Globus pallidus (tissue), 1 donor: ENCODE measurements at places on chromosomes 7 and 10.

GRCh38 chr7:80524693-80525092, 12.8 kb upstream of the GNAT3 start:
- DNase-seq = no peak

GRCh38 chr7:45031829-45032228, 31.8 kb downstream of the CCM2 start:
- no peak for DNase-seq

DNA sequence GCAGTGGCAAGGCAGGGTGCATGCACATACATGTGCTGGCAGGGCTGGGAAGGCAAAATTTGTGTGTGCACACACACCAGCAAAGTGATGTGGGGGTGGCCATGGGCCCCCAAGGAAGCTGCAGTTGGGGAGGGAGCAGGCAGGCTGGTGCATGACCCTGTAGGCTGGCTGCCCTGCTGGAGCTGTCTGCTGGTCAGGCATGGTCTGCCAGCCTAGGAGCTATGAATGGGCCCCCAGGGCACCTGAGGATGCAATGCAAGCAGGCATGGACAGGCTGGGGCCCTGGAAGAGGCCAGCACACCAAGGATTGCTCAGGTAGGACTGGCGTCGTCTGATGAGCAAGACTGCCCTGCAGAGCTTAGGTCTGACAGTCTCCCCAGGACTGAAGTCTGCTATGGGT, 18.2 kb upstream of the PPP1R3A start:
- no peak for DNase-seq

DNA sequence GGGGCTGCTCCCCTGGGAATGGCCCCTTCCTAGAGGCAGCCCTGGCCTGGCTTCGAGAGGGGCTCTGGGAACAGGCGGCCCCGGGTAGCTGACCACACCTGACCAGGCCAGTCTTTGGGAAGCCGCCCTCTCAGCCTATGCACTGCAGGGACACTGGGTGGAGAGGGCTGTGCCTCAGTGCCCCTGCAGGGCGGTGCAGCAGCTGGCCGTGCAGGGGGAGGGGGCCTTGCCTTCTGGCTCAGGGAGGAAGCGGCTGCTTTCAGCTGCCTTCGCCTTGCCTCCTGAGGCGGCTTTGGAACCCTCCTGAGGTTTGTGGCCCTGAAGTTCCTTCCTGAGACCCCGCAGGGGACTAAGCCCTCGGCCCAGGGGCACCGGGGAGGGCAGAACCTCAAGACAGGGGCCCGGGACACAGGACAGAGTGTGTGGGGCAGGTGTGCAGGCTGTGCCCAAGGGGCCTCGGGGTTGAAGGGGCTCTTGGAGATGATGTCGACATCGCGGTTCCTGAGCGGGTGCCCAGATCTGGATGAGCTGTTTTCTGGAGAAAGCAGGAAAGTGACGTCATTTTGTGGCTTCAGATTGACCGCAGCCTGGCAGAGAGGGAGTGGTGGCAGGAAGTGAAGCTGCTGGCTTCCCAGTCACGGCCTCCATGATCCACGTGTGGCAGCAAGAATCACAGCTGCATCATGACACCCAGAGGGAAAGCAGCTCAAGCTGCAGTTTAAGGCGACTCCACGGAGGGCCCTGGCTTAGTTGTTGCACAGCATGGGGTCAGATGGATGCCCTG, 17.7 kb downstream of the ADAM8 start:
- peak; percentile 58 for DNase-seq

GRCh38 chr10:21525367-21526187, at the start of gene SKIDA1:
SKIDA1 (minus strand) TSS chr10:21525682; CDS start chr10:21517822, 7,860 bp downstream.
- peak; percentile 81 for DNase-seq

- DNase-seq = peak; percentile 35
Measured at GRCh38 chr10:48981310-48981907, 41.8 kb upstream of the LRRC18 start.

DNA sequence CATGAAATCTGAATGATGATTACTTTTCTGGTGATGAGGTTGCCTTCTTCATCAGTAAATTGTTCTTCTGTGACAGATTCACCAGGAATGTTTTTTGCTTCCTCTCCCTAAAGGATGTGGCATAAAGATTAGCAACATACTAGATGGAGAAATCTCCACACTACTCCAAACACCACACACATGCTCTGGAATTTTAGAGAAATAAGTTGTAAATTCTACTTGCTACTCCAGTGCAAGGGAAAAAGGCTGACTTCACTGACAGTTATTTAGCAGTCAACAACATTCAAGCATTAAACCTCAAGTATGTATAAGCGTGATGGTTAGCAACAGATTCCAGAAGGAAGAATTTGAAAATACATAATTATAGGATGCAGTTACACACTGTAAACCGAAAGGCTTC, 137.9 kb upstream of the CCDC6 start:
- no peak for DNase-seq

DNA sequence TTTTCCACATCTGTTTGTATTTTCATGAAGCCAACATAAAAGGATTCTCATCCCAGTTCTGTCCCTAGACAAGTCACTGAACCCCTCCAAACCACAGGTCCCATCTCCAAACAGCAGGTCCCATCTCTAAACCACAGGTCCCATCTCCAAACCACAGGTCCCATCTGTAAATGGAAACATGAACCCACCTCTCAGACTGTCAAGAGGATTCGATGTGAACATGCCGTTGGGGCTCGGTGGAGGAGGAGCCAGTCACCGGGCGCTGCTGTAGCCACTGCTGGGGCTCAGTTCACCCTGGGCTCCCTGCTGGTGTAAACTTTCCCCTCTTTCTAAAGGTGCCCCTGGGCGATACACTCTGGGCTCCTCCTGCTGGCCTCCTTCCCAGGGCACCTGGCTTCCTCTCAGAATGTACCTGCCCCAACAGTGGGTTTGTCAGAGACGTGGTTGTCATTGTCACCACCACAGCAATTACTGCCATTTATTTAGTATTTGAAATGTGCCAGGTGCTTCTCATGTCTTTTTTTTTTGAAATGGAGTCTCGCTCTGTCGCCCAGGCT, 13.0 kb downstream of the LHPP start:
- DNase-seq = no peak

DNA sequence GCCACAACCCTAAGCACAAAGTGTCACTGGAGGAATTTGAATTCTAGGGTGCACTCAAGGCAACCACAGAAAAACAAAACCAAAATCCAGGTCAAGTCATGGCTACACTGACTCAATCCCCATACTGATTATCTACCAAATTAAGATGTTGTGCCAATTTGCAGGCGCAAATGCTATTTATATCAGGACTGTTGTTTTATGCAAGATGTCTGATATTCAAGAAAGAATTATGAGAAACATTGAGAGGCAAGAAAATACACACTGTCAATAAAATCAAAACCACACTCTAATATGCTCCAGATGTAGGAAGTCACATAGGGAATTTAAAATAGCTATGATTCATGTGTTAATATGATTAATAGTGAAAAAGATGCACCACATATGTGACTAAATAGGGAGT, 141.3 kb upstream of the MINDY3 start:
- DNase-seq = no peak

DNA sequence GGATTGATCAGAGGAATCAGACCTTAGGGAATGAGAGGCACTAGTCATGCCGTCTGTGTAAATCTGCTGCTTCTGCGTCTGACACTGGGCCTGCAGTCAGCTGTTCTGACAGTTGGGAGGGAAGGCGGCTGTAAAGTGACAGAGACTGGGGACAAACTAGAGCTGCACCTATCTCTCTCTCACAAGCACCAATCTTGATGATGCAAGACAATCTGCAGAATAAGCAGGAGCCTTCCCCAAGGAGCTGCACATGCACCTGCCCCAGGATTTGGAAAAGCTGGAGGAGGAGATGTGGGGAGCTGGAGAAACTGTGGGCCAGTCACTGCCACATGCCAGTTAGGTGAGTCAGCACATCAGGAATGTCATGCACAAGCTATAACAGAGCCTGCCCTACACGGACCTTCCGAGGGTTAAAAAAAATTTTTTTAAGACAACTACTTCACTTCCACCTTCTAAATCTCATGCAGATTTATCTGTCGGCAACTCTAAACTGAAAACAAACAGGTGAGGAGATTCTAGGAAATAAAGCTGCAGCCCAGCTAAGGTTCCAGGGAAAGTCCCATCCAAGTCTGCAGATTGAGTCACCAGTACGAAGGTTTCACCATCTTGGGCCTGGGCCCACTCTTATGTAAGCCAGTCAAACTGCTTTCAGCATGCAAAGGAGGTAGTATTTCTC, 39.2 kb downstream of the ENO4 start:
- no peak for DNase-seq

GRCh38 chr7:40808378-40808942, 673.7 kb downstream of the SUGCT start:
- no peak for DNase-seq

DNA sequence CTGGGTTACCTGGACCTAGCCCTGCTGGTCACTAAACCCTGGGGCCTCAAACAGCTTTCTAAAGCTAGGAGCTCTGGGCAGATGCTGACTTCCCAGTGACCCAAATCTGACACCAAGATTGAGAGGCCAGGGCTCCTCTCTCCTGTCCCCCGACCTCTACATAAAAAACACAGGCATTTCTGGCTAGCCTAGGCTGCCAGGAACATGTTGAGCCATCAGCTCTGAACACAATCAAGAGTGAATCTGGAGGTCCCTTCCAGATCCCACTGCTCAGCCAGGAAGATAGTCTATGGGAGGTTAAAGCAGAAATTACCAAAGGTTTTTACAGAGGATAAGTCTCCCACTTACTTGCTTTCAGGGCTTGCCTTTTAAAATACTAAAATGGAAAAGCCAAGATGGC, 22.1 kb upstream of the PDE1C start:
- no peak for DNase-seq

- DNase-seq = no peak
Measured at GRCh38 chr7:92910976-92911375, 74.6 kb upstream of the CDK6 start.

- no peak for DNase-seq
Measured at GRCh38 chr7:18491871-18492270, 3.7 kb upstream of the HDAC9 start.

GRCh38 chr10:10053051-10053450, 964.6 kb upstream of the CELF2 start:
- no peak for DNase-seq

DNA sequence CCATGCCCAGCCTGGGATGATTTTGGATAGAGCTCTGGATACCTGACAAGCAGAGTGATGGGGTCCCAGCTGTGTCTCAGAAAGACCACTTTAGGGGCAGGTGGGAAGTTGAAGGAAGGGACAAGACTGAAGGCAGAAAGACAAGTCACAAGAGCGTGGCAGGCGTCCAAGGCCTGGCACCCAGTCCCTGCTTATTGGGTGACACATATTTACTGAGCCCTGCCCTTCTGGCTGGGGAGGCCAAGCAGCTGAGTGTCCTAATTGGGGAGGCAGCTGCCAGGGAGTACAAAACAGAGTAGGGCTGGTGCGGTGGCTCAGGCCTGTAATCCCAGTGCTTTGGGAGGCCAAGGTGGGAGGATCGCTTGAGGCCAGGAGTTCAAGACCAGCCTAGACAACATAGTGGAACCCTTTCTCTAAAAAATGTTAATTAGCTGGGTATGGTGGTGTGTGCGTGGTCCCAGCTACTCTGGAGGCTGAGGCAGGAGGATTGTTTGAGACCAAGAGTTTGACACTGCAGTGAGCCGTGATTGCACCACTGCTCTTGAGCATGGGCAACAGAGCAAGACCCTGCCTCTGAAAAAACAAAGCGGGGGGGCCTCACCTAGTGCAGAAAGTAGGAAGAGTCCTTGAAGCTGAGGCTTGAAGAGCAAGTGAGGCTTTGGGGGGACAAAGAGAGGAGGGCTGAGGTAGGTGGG, 53.0 kb upstream of the GTF2I start:
- no peak for DNase-seq

GRCh38 chr7:11193131-11193867, 219.6 kb downstream of the PHF14 start:
- DNase-seq = no peak

DNA sequence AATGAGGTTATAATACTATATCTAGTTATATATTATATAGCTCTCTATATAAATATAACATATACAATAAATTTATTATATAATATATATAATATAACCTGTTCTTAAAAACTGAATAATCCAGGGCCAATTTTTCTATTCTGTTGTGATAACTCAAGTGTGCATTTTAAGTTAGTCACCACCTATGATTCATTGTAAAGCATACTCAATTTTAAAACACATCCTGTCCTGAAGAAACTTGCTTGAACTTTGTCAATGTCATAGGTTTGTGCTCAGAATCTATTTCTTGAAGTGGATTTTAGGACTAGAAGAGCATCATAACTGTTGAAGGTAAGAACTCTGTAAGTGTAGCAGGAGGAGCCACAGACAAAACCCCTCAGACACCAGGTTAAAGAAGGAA, 1209.8 kb downstream of the REEP3 start:
- DNase-seq = no peak
